ENCODE measurements at places on chromosomes 4 and X. TPM values are rescaled to one million over a fixed set of nuclear protein-coding genes. Genes with fewer than 3 reads are reported as not detected.

DNA sequence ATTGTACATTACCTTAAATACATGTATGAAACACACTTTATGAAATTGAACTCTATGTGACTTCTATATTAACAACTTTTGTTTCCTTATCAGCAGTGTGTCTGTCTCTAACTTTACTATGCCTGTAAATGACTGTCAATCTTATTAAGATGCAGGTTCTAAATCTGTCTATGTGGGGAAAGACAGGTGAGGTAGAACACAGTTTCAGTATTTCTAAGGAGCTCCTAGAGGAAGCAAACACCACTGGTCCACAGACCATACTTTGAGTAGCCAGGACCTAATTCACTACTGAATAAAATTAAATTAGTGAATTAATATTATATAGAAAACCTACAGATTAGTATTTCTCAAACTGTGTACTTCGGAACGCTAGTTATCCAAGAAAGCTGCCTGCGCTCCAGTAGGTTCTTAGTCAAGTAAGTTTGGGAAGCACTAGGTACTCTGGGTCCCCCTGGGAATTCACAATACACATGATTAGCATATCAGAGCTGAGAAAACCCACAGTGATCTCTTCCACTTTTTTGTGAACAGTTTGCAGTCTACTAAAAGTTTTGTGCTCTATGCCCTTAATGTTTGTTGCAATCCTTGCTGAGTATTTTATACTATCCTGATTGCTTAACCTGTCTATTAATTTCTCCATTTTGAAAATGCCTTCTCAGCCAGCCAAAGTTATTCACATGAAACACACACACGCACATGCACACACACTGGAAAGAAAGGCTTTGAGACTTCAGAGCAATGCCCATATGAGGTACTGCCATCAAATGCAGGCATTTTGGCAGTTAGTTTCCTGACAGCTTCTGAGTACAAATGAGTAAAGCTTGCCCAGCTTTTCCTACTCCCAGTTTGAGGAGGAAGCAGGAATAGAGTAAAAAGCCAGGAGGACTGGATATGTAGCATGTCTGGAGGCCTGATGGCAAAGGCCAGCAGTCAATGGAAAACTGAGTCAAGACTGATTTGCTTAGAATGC lies 133.6 kb upstream of the CPEB2 start:
- DNase-seq: no peak

DNA sequence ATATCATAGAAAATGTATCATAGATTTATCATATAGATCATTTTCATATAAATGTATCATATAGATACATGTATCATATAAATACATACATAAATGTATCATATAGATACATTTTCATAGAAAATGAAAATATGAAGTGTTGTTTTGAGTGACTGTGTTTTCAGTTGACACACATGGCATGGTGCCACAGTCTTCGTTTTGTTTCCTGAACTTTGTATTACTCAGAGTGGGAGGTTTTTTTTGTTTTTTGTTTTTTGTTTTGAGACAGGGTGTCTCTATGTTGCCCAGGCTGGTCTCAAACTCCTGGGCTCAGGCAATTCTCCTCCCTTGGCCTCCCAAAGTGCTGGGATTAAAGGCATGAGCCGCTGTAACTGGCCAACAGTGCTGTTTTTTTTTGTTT lies 3.9 kb downstream of the RBM10 start:
- DNase-seq: no peak

- DNase-seq: no peak
Observed at GRCh38 chrX:82648062-82648461, 860.0 kb upstream of the POU3F4 start.

GRCh38 chrX:97374266-97374665 lies 490.6 kb downstream of the RPA4 start:
- no peak for DNase-seq

Gene LEF1
- 7.2 TPM for total RNA-seq

Gene ARHGEF38
- total RNA-seq: 62.9 TPM

Gene XPNPEP2
- total RNA-seq: 0.44 TPM

Data from breast epithelium (tissue), 4 donors.